ENCODE measurements at places on chromosomes 7 and 10. TPM values are rescaled to one million over a fixed set of nuclear protein-coding genes. Genes with fewer than 3 reads are reported as not detected.

FAM241B gene
- 8.7 TPM for total RNA-seq

DNA sequence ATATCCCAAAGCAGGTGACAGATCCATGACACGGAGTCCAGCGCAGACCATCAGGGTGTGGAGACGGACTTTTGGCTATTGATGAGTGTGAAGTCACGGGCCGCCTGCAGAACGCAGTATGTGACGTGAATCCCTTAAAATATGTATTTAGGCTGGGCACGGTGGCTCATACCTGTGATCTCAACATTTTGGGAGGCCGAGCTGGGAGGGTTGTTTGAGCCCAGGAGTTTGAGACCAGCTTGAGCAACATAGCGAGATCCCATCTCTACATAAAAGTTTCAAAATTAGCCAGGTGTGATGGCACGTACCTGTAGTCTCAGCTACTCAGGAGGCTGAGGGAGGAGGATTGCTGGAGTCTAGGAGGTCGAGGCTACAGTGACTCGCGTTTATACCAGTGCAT lies 1.9 kb upstream of the AMZ1 start:
- no peak for DNase-seq

SORCS3 gene
- 1.4 TPM for total RNA-seq

CHN2 gene
- 7.5 TPM for total RNA-seq

DNA sequence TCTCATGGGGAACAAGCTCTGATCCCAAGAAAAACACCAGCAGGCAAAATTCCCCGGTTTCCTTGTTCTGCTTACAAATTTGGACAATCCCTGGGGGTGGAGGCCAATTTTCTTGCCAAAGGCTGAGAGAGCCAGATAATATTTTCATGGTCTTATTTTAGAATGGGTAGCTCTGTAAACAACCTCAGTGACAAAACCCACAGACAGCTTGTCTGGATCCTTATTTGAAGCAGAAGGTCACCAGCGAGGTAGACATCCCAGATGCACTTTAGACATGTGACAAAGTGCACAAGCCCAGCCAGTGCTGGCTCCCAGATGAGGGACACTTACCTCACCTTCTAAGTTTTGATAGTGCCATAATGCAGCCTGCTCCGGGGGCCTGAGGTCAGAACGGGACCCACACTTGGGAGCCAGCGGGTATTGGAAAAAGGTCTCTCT lies 102.6 kb upstream of the DDC start:
- DNase-seq = no peak

DNA sequence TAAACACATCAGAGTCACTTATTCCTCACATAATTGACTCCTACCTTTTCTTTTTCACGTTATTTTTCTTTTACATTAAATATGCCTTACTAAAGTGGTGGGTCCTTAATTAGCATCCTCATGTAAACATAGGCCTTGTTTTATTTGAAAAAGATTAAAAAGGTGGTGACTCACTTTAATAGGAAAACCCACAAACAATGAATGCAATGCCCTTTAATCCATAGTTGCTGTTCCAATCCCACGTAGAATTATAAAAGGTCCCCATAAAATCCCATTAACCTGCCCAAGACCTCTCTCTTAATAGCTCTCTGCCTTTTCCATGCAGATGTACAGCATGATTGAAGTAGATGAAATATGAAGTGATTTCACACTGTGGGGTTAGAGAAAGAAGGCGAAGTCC lies 32.2 kb downstream of the SLC16A12 start:
- DNase-seq = no peak

DNA sequence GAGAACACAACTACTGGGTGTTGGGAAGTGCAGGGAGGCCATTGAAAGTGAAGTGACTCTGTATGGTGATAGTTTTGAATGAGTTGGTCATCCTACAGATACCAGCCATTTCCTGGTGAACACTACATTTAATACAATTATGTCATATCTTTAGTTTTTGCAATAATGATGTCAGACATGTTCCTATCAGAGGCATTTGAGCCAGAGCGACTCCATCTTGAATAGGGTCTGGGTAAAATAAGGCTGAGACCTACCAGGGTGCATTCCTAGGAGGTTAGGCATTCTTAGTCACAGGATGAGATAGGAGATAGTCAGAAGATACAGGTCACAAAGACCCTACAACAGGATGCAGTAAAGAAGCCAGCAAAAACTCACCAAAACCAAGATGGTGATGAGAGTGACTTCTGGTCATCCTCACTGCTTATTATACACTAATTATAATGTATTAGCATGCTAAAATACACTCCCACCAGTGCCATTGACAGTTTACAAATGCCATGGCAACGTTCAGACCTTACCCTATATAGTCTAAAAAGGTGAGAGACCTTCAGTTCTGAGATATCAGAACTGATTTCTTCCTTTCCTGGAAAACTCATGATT lies 28.2 kb downstream of the ADK start:
- no peak for DNase-seq

GRCh38 chr7:36261019-36261754 lies 108.1 kb downstream of the EEPD1 start:
- no peak for DNase-seq

- no peak for DNase-seq
Observed at GRCh38 chr7:36098096-36098495, 55.0 kb upstream of the EEPD1 start.

DNA sequence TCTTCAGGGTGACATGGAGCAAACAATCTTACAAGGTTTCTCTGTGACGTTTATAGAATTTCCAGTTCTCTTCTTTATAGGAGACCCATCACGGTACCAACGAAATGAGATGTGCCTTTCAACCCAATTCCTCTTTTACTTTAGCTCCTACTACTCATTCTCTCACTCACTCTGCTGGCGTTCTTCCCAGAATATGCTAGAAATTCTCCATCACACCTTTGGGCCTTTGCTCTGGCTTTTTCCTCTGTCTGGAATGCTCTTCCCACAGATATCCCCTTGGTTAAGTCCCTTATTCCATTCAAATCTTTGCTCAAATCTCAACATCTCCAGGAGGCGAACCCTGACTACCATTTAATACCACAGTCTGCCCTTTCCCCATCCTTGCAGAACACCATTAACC lies 39.0 kb downstream of the SEMA3C start:
- DNase-seq = no peak

KCNH2 gene
- total RNA-seq = 14.7 TPM

DNA sequence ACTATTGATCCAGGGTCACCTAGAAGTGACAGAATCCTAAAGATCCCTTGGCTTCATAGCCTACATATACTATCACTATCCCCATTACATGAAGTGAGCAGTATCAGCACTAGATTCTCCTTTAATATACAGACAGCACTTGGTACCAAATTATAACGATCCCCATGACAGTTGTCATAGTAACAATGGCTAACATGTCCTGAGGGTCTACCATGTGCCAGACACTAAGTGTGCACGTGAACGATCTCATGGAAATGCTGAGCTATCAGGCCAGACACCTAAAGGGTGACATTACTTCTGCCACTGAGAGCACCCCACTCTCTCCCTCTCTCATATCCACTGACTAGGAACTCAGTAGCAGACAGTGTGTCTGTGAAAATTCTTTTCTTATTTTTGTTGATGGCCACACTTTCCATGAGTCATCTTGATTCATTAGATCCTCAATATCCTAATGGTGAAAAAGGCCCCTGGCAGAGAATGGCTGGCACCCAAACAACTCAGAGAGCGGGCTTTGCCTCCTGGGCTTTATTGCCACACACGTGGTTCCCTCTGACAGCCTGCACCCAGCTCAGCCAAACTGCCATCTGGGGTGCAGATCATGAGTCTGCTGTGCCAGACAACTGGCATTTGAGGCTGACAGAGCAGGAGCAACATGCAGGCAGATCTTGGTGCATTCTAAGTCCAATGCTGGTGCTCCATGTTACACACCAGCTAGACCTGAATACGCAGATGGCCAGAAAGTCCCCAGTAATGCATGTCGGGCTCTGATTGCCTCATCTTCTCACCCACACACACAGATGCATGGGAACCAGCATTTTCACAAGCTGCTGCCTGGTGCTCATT lies 176.3 kb downstream of the DGKI start:
- no peak for DNase-seq

DNA sequence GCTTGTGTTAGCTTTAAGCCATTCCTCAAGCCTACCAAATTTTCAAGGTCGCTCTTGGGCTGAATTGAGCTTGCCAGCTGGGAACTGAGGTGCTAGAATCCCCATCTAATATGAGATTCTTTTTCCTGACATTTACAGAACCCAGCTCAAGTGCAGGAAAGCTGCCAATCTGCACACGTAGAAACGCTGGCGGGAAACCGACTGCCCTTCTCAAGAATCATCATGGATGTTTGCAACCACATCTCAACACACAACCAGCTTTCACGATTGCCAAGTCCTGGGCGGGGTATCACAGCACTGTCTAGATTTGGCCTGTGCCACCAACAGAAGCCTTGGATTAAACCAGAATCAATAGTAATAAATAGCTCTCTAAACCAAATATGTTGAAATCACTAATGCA lies 203.7 kb downstream of the DIP2C start:
- no peak for DNase-seq

DNA sequence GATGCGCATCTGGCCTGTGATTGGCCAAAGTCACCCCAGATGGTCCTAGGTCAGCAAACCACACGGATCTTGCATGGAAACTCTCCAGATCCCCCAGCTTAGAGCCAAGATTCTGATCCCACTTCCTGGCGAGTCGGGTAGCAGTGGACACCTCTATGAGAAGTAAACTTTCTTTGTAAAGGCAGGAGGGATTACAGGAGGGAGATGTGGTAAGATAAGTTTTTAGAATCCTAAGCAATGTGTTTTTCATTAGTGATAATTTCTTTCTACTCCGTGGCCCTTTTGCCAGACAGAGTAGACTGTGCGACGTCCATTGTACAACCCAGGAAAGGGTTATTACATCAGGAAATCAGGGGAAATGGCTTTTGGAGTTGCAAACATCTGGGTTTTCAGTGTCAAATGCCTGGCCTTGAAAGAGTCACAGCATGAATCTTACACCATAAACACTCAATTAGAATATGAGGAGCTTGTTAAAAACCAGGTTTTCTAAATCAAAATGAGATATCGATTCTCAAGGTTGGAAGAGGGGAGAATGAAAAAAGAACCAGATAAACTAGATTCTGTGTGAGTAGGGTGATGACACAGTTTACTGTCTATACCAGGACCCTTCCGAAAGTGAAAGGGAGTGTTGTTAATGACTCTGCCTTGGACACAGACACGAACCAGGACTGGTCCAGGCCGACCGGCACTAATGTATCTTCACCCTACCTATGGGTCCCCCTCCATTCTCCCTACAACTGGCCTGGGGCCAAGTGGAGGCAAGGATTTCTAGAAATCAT lies 61.9 kb upstream of the WAC start:
- no peak for DNase-seq

DNA sequence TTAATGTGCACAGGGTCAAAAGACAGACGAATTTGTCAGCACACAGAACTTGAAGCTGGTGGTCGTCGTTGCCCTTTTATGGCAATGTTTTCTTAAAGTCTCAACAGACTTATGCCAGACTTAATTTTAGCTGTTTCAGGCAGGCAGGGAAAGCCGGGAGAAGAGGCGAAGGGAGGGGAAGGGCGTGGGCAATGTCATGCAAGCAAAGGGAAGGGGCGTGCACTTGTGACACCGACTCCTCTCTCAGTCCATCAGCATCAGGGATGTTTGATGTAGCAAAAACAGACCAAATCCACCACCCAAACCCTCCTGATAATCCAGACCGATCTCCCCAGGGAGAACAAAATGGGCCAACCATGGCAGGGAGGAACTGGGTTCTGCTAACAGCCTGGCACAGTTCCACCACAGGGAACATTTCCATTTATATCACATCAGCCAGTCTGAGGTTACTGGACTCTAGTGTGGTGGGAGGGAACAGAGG lies 118.1 kb upstream of the RHEB start:
- DNase-seq = no peak
